ENCODE measurements at places on chromosomes 16 and 17.

DNA sequence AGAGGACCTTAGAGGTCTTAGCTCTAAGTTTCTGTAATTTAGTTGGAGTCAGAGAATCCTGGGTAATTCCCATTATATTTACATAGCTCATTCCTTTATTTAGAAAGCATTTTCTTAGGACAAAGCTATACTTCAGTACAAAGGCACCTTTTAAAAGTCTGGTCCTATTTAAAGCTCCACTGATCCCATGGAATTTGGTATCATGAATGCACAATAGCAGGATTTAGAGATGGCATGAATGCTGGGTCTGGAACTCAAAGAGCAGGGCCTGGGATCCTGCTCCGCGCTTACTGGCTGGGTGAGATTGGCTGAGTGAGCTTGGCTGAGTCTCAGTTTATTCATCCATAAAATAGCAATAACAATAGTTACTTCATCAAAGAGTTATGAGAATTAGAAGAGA is 4.8 kb downstream of the KRT23 start:
- DNase-seq, result no peak

GRCh38 chr16:5642011-5642410 is 544.4 kb upstream of the EEF2KMT start:
- no peak for DNase-seq

GRCh38 chr16:80372341-80372740 is 168.5 kb upstream of the DYNLRB2 start:
- DNase-seq, result no peak

- no peak for DNase-seq
Measured at GRCh38 chr17:76276461-76277299, 11.5 kb downstream of the UBALD2 start.

DNA sequence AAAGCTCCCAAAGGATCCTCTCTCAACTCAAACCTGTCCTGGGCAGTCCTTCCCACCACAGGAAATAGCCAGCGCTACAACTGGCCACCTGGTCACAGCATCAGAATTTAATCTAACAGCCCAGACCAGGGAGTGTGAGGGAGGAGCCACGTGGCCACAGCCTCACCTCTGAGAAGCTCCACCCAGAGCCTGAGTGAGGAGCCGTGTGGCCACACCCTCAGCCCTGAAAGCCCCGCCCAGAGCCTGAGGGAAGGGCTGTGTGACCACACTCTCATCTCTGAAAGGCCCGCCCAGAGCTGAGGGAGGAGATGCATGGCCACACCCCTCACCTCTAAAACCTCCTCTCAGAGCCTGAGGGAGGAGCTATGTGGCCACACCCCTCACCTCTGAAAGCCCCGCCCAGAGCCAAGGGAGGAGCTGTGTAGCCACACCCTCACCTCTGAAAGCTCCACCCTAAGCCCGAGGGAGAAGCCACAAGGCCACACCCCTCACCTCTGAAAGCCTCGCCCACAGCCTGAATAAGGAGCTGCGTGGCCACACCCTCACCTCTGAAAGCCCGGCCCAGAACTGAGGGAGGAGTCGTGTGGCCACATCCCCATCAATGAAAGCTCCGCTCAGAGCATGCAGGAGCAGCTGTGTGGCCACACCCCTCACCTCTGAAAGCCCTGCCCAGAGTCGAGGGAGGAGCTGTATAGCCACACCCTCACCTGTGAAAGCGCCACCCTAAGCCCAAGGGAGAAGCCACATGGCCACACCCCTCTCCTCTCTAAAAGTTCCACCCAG is 28.6 kb downstream of the SLC38A8 start:
- DNase-seq, result no peak

Data from esophagus squamous epithelium (tissue), 5 donors.